ENCODE measurements at places on chromosomes 5 and 9.

- no peak for DNase-seq
These were observed 9.2 kb downstream of the ZBTB5 start for GRCh38 chr9:37455884-37456647.

- DNase-seq: no peak
These were observed 18.6 kb upstream of the MED10 start for GRCh38 chr5:6396836-6397535.

DNA sequence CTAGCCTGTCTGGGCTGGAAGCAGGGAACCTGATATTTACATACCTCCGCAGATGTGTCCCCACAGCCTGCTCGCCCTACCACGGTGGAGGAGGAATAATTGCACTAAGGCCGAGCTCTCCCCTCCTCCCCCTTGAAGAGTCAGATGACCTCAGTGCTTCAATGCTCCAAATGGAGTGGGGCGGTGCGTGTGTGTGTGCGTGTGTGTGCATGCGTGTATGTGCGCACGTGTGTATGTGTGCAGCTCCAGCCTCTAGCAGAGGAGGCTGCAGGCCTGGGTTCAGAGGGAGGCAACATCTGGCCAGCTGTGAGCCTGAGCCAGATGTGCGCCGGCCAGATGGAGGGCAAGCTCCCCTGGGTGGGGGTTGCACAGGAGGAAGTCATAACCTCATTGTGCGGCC lies 90.5 kb downstream of the NRG2 start:
- DNase-seq: no peak

GRCh38 chr5:150609843-150610584 lies 30.4 kb upstream of the SYNPO start:
- DNase-seq: no peak
